ENCODE measurements at places on chromosomes 1 and 21.

DNA sequence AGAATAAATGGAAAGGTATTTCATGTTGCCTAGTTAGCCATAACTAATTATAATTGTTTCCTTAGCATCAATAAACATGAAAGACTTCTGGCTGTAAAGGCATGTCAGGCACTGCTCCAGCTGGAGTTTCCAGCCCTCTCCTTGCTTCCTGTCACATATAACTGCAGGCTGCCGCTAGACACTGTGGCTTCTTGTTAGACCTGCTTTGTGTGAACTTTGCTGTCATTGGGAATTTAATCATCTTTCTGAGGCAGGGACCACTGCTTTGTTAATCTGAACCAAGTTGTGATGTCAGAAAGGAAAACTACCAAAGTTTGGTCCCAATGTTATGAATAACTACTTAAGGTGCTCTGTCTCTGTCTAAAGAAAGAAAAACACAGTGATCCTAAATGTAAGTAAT lies 90.3 kb upstream of the DUSP10 start:
- no peak for DNase-seq

- DNase-seq, result no peak
These were observed 2.7 kb upstream of the VANGL2 start for GRCh38 chr1:160397651-160398050.

DNA sequence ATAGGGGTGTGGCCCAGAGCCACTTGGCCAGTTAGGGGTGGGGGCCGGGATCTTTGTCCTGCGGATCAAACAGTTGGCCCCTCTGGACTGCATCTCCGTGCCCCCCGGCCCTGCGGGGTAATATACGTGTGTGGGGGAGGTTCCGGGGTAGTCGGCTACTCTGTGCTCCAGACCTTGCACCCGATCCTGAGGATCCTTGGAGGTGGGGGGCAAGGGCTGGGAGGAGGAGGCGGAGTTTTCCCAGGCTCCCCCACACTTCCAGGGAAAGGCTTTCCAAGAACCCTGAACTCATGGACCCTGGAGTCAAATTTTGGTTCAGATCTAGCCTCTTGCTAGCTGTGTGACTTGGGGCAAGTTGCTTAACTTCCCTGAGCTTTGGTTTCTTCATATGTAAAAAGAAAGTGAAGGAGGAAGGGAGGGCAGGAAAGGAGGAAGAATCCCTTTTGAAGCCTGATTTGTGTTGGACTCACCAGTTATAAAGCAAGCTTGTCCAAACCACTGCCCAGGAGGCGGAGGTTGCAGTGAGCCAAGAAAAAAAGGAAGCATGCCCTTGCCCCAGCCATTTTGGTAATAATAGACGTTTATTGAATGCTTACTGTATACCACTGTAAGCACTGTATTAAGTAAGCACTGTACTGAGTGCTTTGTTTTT lies 686 bp downstream of the MIIP start:
- no peak for DNase-seq

- no peak for DNase-seq
These were observed 252.5 kb downstream of the SIPA1L2 start for GRCh38 chr1:232377494-232377770.

- no peak for DNase-seq
These were observed 73.8 kb downstream of the USP24 start for GRCh38 chr1:55141295-55141893.

GRCh38 chr1:156014829-156015228 lies 5.9 kb downstream of the SSR2 start:
- no peak for DNase-seq

DNA sequence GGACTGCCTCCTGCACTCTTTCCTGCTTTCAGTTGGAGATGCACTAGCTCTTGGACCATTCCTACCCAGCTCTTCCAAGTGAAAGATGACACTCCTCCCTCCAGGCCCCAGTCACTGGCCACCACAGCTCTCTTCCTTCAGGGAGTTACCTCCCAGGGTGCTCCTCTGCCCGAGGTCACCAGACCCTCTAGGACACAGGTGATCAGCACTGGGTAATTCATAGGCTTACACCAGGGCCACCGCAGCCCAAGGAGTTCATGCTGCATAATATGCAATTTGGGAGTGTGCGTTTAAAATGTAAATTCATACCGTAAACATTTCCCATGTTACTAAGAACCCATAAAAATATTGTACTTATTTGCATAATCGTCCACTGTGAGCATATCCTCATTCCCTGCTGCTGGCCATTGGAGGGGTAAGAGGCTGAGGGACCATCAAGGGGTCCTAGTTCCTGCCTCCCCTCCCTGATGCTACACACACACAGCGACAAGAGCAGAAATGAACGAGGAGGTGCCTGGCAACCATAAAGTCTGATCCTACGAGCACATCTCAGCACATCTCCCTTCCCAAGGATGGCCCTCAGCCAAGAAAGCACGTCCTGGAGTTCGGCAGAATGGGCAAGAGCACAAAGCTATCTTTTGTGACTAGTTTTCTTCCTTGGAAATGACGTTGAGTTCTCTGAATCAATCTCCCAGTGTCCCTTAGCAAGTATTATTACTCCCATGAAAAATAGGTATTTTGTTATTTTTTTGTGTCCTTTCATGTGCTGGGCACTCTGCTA lies 222.9 kb upstream of the RAB4A start:
- DNase-seq, result no peak

DNA sequence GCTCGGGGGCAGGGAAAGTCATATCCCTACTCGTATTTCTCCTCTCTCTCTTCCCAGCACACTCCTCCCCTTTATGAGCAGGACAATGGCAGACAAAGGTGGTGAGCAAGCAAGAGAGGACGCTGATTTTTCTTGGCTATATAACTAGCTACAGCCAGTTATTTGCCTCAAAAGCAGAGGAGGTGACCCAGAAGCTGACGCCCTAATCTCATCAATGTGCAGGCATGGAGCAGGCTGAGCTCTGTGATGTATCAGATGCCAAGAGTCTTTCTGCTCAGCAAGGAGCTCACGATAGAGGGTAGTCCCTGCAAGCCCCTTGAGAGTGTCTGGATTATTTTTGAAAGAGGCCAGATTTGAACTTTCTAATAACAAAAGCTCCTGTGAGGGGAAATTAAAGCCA lies 75.5 kb downstream of the ASTN1 start:
- DNase-seq, result no peak
